CD4-positive, alpha-beta T cell (primary cell): ENCODE measurements at places on chromosomes 1 and 21.

DNA sequence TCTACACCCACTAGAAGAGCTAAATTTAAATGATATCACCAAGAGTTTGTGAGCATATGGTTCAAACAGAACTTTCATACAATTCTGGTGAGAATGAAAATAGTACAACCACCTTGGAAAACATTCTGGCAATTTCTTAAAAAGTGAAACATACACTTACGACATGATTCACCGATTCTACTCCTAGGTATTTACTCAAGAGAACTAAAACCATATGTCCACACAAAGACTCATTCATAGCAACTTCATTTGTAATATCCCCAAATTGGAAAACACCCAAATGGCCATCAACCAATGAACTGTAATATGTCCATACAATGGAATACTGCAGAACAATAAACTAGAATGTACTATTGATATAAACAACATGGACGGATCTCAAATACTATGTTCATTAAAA is 51.2 kb upstream of the ADAM30 start:
- no peak for DNase-seq

DNA sequence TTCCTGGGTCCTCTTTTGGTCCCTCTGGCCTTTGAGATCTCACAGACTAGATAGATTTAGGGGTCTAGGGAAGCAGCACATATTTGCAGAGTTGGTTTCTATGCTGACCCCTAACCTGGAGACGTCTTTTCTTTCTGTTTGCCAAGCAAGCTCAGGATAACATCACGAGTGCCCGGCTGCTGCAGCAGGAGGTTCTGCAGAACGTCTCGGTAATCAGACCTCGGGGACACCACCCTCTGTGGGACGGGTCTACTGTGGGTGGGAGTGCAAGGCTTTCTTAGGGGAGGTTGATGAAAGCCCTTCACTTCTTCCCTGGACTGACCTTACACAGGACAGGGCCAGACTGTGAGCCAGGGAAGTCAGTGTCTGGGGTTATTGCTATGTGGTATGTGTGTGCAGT is 2.9 kb downstream of the IL24 start:
- no peak for DNase-seq

- DNase-seq, result no peak
Observed at GRCh38 chr1:40998668-40999067, 19.2 kb downstream of the CTPS1 start.

DNA sequence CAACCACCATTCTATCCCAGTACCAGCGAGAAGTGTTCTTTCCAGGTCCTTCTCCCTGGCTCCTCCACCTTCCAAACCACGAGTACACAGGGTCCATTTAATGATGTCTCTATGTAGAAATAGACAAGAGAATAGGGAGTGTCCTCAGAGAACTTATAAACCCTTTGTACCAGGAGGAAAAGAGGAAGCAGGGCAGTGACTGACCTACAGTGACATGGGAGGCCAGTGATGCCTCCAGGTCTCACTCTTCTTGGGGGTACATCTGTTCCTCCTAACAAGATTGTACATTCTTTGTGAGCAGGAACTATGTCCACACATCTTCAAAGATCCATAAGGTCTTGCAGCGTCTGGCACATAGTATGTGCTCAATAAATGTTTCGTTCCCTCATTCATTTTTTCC is 18.7 kb upstream of the FMOD start:
- DNase-seq, result no peak

DNA sequence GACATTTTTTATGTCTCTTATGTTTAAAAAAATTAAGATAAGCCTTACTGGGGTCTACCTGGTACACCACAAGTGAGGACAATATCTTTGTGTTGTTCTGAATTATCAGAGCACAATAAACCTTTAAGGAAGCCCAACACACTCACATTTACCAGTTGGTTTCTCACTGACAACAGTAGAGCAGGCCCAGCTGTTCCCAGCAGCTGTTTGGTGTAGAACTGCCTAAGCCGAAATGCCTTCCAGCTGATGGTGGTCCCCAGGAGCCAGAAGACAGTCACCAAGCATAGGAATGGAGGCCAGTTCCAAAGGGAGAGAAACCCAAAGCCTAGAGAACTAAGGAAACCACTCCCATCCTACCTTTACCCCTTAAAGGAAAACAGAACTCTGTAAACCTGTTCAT is 428.6 kb upstream of the CAMK1G start:
- DNase-seq, result no peak

DNA sequence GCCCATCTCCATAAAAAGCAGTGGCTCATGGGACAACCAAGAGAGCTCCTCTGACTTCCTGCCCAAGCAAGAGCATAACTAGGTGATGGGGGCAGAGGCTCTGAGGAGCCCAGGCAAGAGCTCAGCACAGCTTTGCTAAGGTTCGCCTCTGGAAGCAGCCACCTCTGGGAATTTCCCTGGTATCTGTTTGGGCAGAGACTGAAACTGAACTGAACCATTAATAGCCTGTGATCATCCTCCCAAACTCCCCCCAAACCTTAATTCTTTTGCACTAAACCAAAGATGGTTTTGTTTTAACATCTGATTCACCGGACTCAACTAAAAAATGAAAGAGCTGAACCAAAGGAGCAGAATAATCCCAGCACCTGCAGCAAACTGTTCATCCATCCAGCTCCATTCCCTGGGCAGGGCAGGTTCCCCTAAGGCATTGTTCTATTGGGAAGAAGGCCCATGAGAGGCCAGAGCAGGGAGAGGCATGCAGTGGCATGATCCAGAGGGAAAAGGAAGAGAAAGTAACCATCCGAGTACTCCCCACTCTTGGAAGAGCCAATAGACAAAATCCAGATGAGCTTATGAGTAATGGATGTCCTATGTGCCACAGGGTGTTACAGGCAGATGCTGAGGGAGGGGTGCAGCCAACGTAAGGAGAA is 77.8 kb upstream of the KAZN start:
- no peak for DNase-seq

- DNase-seq, result no peak
Observed at GRCh38 chr21:31326522-31327242, 17.4 kb downstream of the TIAM1 start.

GRCh38 chr1:26733982-26734381 is 38.2 kb downstream of the ARID1A start:
- no peak for DNase-seq

DNA sequence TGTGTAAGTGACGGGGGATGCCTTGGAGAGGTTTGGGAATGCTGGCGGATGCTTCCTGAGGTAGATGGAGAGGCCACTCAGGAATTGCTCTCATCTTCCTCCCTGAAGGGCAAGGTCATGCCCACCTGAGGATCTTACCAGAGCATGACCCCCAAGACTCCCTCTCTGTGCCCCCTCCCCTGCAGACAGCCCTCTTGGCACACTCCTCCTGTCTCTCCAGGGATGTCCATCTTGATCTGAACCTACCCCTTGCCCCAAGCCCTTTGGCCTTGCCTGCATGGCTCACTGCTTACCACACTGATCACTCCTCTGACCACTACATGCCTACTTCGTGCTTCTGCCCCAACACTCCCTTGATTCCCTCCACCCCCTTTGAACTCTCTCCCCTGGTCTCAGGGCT is 17.9 kb upstream of the MPL start:
- no peak for DNase-seq

GRCh38 chr1:42191319-42191718 is 26.8 kb upstream of the GUCA2A start:
- no peak for DNase-seq

GRCh38 chr1:46072975-46073374 is 59.5 kb downstream of the PIK3R3 start:
- no peak for DNase-seq

- peak; percentile 89 for DNase-seq
Observed at GRCh38 chr1:40668769-40669525, 3.5 kb upstream of the RIMS3 start.

- DNase-seq, result no peak
Observed at GRCh38 chr1:180911640-180912191, 981 bp upstream of the KIAA1614 start.

DNA sequence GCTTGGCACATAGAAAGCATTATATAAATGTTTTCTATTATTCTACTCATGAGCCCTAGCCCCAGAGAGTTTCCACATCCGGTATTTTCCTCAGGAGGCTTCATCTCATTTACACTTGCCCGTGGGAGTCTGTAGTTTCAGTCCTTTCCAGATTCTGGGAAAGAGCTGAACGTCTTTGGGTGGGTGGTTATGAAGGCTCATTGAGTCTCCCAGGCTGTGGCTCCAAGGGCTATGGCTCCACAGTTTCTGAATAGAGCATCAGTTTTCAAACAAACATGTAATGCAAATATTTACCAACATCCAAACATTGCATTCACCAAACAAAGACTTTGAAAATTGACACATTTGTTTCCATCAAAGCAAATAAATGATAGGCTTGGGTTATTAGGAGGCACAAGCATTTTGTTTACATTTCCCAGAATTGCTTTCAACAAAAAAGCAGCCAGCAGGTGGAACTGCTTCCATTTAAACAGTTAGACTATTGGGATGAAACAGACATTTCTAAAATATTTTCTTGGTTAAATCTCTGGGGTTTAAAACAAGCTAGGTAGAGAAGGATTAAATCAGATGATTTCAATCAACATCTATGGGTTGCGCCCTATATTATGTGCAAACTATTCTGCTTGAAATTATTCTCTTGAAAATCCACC is 1.3 kb upstream of the LEMD1 start:
- no peak for DNase-seq

- DNase-seq, result no peak
Observed at GRCh38 chr21:42124826-42125570, 53.9 kb downstream of the UMODL1 start.

DNA sequence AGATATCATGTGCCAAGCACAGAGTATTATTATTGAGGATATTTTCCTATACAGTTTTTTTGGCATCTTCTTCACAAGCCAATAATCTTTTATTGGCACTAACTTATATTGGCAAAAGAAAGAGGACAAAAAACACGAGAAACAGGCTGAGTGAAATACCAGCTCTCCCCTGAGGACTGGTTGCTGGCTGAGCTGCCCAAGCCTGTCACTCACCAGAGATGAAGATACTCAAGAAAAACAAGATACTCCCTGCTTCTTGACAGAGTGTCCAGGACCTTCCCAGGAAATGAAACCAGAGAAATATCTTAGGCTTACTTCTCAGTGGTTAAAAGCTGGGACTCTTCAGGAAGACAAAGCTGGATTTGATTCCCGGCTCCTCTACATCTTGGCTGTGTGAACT is 35.9 kb upstream of the ATP1B1 start:
- no peak for DNase-seq

DNA sequence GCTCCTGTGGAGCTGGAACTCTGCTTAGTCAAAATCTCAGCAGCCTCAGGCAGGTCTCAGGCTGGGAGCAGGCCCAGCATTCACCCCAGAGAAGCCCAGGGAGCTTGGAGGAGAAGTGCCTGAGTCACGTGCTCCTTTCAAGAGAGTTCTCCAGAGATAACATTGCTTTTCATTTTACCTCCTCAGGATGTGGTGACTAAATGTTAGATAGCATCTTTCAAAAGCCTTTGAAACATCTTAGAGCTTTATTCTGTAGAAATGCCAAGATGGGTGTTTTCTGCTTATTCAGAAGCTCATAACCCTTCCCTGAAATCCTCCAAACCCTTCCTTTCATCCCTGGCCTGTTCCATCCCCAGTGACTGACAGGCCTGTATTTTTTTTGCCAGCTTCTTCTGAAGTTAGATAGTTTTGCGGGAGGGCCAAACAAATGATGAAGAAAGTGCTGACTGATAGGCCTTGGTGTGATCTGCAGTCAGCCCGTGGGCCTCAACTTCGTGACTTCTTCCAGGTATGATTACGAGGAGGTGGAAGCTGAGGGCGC is 58.0 kb downstream of the PGM1 start:
- DNase-seq, result peak; percentile 66

GRCh38 chr1:198676253-198676652 is 37.4 kb downstream of the PTPRC start:
- no peak for DNase-seq

DNA sequence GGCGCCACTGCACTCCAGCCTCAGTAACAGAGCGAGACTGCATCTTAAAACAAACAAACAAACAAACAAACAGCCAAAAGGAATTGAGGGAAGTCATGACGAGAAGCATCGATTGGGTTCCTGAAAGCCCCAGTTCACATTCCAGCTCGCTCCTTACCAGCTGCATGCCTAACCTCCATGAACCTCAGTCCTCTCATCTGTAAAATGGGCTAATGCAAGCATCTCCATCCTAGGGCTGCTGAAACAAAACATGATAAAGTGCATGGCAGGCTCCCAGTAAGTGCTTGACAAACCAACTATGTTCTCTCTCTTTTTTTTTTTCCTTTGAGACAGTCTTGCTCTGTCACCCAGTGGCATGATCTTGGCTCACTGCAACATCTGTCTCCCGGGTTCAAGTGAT is 79.7 kb upstream of the DISP3 start:
- DNase-seq, result no peak

GRCh38 chr1:230401763-230402294 is 24.3 kb downstream of the PGBD5 start:
- DNase-seq, result no peak

- DNase-seq, result no peak
Observed at GRCh38 chr1:21232044-21232443, 55.3 kb upstream of the EIF4G3 start.

GRCh38 chr1:24846671-24847070 is 83.4 kb downstream of the RUNX3 start:
- DNase-seq, result no peak

- no peak for DNase-seq
Observed at GRCh38 chr1:153431928-153432327, 15.6 kb downstream of the S100A7A start.

GRCh38 chr1:205961405-205961804 is 18.1 kb upstream of the SLC26A9 start:
- DNase-seq, result no peak

GRCh38 chr1:221832151-221832550 is 90.3 kb upstream of the DUSP10 start:
- DNase-seq, result no peak

- DNase-seq, result no peak
Observed at GRCh38 chr21:35170244-35170643, 121.1 kb upstream of the RUNX1 start.

- DNase-seq, result no peak
Observed at GRCh38 chr1:19206947-19207346, 3.1 kb downstream of the UBR4 start.

- DNase-seq, result no peak
Observed at GRCh38 chr1:93977598-93977945, 68.3 kb upstream of the GCLM start.

DNA sequence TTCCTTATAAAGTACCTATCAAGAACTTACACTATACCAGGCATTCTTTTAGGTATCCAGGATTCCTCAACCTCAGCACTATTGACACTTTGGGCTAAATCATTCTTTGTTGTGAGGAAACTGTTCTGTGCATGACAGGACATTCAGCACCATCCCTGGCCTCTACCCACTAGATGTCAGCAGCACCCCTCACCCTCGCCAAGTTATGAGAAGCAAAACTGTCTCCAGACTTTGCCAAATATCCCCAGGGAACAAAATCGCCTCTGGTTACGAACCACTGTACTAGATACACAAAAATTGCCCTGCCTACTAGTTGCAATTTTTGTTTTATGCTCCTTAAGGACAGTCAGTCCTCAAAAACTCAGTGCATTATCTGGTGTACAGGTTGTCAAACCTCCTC is 35.7 kb downstream of the PALMD start:
- DNase-seq, result no peak

DNA sequence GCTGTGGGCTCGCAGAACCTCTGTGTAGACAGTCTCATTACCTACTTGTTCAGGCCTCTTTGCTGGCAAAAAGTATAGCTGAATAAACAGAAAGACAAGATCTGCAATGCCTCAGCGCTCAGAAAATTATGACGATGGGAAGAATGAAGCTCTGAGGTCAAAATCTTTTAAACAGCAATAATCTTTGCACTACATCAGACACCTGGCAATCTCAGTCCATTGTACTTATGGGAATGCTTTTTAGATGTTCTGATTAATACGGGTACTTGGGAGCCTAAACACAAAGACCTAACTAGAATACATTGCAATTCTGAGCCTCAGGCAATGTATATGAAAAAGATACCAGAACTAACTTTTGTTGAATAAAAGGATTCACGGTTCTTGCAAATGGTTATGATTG is 410.7 kb downstream of the SMYD3 start:
- no peak for DNase-seq
